ENCODE measurements at places on chromosomes 7 and 10.

GRCh38 chr10:88508796-88509195, 74.3 kb downstream of the RNLS start:
- DNase-seq = no peak

GRCh38 chr10:120538091-120538490, 81.1 kb downstream of the PLPP4 start:
- no peak for DNase-seq

DNA sequence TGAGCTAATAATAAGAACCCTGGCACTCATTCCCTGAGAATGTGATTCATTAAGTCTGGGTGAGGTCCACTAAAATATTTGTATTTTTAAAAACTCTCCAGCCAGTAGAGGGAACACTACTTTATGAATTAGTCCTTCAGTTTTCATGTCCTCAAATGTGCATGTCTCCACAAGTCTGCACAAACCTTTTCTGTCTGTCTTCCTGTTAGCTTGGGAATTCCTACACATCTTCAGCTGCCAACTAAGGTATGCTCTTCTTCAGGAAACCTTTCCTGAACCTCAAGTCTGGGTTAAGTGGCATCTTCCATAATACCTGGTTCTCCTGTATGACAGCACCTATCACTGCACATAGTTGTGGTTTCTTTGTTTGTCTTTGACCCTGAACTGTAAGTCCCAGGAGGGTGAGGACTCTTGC, 119.6 kb upstream of the MKX start:
- DNase-seq = no peak

- DNase-seq = no peak
Observed at GRCh38 chr10:24915304-24915703, 37.1 kb downstream of the PRTFDC1 start.

DNA sequence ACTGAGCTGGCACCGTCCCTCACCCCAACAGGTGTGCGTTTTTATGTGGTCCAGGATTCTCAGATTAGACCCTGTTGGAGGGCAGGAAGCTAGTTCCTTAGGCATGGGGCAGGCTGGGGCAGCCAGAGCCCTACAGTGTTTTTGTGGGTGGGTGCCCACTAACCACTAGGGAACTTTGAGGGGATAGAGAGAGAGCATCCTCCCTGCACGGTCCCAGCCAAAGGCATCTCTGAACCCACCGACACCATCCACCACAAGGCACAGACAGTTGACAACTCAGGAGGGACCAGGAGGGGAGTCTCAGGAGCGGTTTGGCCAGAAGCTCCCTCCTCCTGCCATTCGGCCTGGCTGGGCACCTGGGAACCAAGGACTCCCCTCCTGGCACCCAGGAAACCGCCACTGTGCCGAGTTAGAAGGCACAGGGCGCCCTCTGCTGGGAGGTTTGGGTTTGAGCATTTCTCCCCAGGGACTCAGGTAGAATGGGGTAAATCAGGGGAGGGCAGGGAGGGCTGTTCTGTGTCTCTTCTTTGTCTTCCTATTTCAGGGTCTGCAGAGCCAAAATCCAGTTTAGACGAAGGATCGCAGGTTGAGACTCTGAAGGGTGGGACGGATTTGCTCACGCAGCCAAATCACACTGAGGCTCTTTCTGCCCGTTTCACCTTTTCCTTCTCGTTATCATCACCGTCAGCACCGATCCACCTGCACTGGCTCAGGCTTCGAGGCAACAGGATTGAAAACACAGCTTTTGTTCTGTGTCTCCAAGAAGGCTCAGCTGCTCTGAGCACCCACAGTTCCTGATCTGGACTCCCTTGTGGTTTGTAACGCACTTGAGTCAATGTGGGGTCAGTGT, 84.8 kb upstream of the COL13A1 start:
- no peak for DNase-seq

DNA sequence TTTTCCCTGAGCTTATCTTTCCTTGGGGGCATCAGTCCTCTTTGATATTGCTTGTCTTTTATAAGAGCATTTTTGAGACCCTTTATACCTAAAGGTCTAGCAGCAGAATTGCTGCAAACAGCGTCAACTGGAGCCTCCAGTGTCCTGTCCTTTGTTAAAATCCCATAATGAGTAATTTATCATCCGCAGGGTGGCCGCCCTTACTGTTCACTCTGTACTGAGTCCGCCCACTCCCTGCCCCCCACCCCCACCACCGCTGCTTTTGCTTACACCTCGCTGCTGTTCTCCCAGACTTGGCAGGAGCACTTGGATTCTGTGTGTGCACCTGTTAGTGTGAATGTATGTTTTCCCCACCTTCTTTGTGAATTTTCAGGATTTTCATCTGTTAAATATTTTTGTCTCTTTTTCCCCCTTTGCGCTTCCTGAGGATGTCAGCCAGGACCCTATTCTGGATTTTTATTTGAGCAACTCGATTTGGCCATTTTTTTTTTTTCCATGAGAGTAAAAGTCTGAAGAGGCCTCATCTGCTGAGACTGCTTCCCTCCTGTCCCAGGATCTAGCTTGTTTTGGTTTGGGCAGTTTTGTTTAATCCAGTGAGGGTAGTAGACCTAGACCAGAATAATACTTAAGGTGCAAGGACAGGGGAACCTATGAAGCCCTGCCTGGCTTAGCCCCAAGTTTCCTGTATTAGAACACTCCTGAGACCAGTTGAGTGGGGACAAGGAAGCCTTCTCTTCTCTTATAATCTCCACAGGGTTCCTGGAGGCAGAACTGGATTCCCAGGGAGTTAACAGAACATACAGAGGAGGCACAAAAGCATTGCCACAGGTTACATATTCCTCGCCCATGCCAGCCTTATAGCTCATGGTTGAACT, 8.2 kb downstream of the AGFG2 start:
- DNase-seq = no peak

DNA sequence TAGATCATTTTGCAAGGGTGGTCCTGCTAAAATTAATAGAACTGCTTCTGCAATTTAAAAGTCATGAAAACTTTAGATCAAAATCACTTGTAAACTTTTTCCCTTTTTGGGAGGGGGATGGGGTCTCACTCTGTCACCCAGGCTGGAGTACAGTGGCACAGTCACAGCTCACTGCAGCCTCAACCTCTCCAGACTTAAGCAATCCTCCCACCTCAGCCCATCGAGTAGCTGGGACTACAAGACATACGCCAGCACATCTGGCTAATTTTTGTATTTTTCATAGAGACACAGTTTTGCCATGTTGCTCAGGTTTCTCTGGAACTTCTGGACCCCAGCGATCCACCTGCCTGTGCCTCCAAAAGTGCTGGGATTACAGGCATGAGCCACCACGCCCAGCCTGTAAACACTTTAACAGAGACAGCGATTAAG, 79.7 kb downstream of the LRRC17 start:
- DNase-seq = no peak

- no peak for DNase-seq
Observed at GRCh38 chr10:129373231-129373630, 93.8 kb upstream of the MGMT start.

DNA sequence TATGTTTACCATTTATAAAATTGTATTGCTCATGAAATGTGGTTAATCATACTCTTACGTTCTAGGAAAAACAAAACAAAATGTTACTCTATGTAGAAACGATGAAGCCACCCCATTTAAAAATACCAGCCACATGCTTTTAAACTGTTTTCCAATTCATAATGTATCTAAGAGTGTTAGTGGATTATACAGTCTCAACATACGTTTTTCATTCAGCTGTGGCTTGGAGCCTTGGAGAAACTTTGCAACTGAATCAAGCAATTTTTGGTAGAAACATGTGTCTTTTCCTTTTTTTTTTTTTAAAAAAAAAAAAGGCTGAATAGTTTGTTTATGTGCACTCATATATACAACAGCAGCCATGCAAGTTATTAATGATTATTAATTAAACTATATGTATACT, 378.0 kb upstream of the SEMA3D start:
- DNase-seq = no peak

GRCh38 chr7:74467876-74468275, 14.2 kb downstream of the GTF2IRD1 start:
- no peak for DNase-seq

DNA sequence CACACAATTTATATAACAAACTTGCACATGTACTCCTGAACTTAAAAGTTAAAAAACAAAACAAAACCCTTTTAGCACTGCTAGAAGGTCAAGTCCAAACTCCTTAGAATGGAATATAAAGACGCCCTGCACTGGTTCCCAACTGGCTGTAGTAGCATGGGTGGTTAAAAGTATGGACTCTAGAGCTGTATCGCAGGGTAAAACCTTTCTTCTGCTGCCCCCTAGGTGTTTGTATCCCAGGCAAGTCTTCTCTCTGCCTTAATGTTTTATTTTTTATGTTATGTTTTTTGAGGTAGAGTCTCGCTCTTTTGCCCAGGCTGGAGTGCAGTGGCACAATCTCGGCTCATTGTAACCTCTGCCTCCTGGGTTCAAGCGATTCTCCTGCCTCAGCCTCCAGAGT, 35.2 kb downstream of the LSMEM1 start:
- no peak for DNase-seq

GRCh38 chr10:94239696-94240095, 123.0 kb downstream of the NOC3L start:
- no peak for DNase-seq

GRCh38 chr7:55150709-55151451, 132.1 kb downstream of the EGFR start:
- DNase-seq = no peak

- no peak for DNase-seq
Observed at GRCh38 chr10:43120929-43121314, 17.3 kb upstream of the CSGALNACT2 start.

DNA sequence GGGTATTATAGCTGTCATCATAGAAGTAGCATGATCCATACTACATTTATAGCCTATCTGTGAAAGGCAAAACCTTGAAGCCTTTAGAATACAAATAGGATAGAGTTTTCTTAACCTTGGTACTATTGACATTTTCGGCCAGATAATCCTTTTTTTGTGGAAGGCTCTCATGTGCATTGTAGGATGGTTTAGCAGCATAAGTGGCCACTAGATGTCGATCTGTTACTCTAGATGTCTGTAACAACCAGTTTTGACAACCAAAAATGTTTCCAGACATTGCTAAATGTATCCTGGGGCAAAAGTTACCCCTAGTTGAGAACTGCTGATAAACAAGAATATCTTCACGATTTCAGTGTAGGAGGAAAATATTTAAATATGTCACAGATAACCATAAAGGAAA, 319.4 kb upstream of the GALNT17 start:
- DNase-seq = no peak

GRCh38 chr10:5595994-5596471, 70.4 kb downstream of the ASB13 start:
- DNase-seq = no peak

GRCh38 chr10:17910125-17910789, 41.5 kb upstream of the SLC39A12 start:
- DNase-seq = no peak

- no peak for DNase-seq
Observed at GRCh38 chr10:80945264-80945880, 407.7 kb downstream of the SH2D4B start.

- no peak for DNase-seq
Observed at GRCh38 chr10:58723186-58723585, 210.5 kb downstream of the BICC1 start.

GRCh38 chr10:130337305-130337640, 201.1 kb downstream of the GLRX3 start:
- no peak for DNase-seq

DNA sequence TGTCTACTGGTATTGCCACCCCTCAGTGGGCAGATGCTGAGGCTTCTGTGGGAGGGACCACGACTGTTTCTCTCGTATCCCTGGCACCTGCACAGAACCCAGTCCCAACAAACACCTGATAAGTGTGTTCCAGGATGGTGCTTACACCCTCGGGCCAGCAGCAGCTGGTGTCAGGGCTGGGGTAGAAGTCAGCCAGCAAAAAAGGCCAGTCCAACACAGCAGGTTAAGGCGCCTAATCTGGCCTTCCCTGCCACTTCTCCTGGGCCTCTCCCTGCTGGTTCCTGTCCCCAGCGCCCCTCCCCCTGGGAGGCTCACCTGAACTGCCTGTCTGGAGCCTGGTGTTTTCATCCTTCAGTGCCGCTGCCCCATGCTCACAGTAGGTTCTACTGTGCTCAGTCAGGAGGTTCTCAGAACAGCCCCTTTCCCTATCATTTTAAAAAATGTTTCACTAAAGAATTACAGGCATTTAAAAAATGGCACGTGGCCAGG, 20.0 kb downstream of the PODXL start:
- no peak for DNase-seq

- no peak for DNase-seq
Observed at GRCh38 chr10:132100091-132100481, 34.3 kb downstream of the JAKMIP3 start.

DNA sequence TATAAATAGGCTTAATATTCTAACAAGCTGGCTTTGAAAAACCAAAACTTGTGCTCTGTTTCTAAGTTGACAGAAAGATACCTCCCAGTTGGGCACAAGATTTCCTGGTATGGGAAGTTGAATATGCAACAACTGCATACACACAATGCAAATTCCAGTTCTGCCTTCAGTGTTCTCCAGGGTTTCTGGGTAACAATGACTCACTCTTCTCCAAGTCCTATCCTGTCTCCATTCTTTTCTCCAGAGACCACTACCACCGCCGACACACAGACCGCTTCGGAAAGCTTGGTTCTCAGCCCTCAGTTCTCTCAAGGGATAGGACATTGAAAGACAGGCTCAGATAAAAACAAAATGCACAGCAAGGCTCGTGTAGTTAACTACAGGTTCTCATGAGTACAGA, 12.2 kb downstream of the PDE1C start:
- no peak for DNase-seq

GRCh38 chr7:33928986-33929385, 23.6 kb downstream of the BMPER start:
- DNase-seq = no peak

- DNase-seq = no peak
Observed at GRCh38 chr7:1864161-1864940, 194.3 kb downstream of the ELFN1 start.

DNA sequence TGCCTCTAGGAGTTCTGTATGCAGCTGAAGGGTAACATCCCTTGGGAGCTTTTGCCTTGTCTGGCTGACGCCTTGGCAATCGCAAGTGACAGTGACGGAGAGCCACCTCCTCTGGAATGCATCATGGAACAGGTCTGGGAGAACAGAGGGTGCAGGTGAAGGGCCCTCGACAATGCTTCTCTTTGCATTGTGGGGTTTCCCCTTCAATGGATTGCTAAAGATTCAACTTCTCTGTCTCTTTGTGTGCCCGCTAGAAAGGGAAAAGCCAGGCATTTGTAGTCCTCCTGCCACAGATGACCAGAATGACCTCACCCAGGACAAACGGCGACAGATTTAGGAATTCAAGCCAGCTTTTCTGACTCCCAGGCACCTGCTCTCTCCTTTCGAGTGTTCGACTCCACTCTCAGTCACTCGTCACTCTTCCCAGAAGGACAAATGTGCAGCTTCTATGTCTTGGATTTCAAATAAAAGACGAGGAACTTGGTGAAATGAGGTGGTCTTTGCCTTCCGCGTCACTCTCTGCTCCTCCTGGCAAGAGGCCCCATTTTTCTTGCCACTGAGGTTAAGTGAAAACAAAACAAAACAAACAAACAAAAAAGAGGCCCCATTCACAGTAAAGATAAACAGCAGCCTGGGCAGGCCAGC, 26.1 kb downstream of the IL2RA start:
- DNase-seq = no peak

GRCh38 chr7:38820571-38820970, 88.4 kb downstream of the VPS41 start:
- DNase-seq = no peak
